ENCODE measurements at places on chromosomes 2 and 18.

DNA sequence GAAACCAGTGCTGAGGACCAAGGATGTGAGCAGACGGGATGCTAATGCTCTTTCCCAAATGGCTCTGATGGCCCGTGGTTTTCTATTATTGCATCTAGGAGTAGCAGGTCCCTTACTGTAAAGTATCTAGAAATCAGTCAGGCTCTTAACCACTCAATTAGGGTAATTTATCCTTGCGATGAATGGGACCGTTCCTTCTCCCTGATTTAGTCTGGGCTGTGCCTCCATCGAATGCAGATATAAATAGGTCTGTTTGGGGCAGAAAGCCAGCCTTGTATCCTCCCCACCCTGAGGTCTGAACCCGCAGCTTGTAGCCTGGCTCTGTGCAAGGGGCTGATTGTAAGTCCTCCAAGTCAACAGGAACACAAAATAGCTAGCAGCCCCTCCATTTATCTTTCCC lies 9.5 kb upstream of the SMARCAL1 start:
- DNase-seq: no peak

- DNase-seq: no peak
These were observed 21.6 kb upstream of the OTX1 start for GRCh38 chr2:63029058-63029457.

- DNase-seq: no peak
These were observed 88.9 kb upstream of the NRXN1 start for GRCh38 chr2:51120754-51121280.

- DNase-seq: no peak
These were observed 7.2 kb downstream of the NT5DC4 start for GRCh38 chr2:112728029-112728362.

DNA sequence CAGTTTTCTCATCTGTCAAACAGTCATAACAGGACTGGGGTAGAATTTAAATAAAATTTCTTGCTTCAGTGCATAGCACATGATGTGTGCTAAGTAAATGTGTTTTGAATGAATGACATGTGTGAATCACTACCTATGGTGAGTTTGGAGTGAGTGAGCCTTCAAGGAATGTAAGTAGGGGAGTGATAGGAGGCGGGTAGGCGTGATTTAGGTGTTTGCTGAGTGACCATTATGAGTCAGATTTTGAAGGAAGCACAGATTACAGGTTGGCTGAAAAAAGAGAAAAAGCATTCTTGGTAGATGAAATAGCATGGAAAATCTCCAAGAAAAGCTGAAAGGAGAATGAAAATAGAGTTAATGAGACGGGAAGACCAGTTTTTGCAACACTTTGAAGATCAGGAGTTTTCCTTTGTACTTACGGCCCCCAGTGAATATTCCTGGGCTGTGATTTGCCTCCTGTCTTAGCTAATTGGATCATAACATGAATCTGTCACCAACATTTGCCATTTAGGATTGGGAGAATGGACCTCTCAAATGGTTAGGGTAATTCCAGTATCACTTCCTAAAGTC lies 136.9 kb upstream of the GATA6 start:
- DNase-seq: no peak

DNA sequence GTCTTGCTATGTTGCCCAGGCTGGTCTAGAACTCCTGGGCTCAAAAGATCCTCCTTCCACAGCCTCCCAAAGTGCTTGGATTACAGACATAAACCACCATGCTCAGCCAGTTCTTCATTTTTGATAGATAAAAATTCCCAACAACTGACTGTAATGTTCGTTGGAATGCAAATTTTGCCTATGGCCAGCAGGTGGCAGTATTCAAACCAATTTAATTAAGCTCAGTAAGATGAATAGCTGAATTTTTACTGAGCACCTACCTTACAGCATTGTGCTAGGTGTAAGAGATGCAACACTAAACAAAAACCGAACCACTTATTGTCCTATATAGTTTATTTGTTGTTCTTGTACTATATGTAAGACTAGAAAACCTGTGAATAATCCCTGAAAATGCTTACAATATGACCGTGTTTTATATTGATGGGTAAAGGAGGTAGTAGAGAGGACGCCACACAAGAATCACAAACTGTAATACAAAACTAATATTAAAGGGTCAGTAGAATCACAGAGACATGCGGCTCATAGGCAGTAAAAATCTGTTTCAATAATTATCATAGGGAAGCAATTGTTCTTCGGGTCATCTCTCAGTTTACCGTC lies 8.2 kb upstream of the TMEM182 start:
- DNase-seq: peak; percentile 82

DNA sequence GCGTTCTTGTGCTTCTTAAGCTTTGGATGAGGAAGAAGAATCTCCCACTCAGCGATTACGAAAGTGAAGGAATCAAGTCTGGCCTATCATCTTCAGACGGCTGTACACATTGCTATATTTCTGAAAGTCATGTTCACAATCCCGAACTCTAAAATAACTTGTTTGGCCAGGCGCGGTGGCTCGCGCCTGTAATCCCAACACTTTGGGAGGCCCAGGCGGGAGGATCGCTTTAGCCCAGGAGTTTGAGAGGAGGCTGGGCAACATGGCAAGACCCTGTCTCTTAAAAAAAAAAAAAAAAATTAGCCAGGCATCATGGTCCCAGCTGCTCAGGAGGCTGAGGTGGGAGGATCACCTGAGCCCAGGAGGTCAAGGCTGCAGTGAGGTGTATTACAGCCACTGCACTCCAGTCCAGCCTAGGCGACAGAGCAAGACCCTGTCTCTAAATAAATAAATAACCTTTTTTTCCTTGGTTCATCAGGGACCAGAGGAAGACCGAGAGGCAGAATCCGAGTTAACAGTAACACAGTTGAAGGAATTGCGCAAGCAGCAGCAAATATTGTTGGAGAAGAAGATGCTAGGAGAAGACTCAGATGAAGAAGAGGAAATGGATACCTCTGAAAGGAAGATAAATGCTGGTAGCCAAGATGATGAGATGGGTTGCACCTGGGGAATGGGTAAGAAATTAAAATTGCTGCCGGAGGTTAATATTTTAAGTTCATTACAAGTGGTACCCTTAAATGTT lies 1.1 kb downstream of the SLC4A1AP start:
- peak; percentile 26 for DNase-seq
